Activated naive CD8-positive, alpha-beta T cell treated with anti-CD3 and anti-CD28 coated beads, Interleukin-2, amount 50 U/mL, for 16 hours (primary cell): ENCODE measurements at places on chromosomes 4 and X.

DNA sequence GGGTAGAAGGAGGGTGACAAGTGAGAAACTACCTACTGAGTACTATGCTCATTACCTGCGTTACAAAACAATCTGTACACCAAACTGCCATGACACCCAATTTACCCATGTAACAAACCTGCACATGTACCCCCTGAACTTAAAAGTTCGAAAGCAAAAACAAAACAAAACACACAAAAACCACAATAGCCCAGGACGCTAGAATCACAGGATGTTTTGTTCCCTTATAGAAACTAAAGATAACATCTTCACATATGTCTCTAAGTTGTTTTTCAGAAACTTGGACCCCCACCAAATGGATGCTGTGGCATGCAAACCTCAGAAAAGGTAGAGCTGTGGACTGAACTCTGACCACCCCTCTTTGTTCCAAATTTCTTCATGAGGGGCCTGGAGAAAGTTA is 25.2 kb upstream of the PNMA5 start:
- no peak for DNase-seq

DNA sequence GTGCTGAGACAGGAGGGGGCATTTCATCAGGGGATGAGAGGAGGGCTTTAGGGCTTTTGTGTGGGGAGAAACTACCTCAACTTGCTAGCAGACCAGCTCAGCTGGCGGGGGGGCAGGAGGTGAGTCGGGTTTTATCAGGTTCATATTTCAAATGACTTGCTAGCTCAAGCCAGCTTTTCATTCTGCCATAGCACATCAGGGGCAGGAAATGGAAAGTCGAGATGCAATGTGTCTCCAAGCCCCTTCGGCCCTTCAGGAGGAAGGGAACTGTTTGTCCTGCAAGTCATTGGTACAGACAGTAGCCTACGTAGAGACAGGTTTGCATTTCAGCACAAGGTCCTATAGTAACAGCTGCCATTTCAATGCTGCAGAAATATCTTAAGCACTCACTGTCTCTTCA is 194.1 kb downstream of the PTTG2 start:
- DNase-seq = no peak

DNA sequence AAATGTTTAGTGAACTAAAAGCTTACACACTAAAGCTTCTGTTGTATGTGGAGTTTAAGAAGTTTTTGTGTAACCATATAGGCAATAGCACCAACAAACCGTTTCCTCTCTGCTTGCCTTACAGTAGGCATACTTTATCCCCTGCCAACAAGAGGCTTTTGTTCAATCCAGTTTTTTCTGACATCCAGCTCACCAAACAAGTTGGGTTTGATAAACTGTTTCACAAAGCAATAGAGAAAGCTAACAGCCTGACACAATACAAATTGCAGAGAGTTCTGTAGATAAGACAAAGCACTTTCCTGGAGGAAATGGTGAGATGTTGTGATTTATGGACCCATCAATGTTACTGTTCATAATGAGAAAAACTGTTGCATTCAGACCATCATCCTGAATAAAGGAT is 53.8 kb downstream of the PACRGL start:
- DNase-seq = no peak

DNA sequence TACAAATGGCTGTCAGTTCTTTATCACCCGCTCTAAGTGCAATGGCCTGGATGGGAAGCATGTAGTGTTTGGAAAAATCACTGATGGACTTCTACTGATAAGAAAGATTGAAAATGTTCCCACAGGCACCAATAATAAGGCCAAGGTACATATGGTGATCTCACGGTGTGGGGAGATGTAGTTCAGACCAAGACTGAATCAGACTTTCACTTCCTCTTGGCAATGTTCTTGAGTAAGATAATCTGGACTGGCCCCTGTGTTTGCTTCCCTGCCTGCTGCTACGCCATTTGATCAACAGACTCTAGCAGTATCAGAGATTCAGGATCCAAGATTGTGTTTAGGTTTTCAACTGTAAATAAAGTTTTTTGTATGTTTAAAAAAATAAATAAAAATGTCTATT is 682.2 kb upstream of the AMOT start:
- DNase-seq = no peak

DNA sequence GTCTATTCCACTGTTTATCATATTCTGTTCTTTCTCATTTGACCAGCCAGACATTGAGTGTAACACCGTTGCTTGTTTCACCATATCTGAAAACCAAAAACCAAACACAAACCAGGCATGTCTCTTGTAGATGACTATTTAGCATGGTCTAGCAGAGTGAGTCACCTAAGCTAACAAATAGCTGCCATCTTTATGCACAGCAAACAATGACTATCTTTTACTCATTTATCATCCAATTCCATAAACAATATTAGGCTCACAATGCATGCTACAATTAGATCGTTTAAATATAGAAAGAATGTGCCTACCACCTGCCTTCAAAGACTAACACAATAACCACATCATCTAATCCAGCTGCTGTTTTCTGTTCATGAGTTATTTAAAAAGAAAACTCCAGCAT is 495.4 kb downstream of the PCDH19 start:
- no peak for DNase-seq

- DNase-seq = no peak
Measured at GRCh38 chr4:153095448-153096204, 108.6 kb upstream of the TRIM2 start.

DNA sequence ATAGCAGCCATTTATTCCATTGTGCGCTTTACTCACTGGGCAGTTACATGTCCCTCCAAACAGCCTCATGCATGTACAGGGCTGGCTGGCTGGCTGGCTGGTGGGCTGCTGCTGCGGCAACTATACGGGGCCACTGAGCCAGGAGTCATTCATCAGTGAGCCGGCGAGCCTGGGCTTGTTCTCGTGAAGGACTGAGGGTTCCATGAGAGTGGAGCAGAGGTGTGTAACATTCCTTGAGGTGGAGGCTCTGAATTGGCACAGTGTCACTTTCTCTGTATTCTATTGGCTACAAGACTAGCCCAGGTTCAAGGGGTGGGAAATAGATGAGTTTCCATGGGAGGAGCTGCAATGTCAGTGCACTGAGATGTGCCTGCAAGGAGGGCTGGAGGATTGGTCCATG is 89.1 kb downstream of the ARHGAP10 start:
- DNase-seq = no peak

- DNase-seq = no peak
Measured at GRCh38 chr4:145154573-145154972, 25.8 kb downstream of the OTUD4 start.

DNA sequence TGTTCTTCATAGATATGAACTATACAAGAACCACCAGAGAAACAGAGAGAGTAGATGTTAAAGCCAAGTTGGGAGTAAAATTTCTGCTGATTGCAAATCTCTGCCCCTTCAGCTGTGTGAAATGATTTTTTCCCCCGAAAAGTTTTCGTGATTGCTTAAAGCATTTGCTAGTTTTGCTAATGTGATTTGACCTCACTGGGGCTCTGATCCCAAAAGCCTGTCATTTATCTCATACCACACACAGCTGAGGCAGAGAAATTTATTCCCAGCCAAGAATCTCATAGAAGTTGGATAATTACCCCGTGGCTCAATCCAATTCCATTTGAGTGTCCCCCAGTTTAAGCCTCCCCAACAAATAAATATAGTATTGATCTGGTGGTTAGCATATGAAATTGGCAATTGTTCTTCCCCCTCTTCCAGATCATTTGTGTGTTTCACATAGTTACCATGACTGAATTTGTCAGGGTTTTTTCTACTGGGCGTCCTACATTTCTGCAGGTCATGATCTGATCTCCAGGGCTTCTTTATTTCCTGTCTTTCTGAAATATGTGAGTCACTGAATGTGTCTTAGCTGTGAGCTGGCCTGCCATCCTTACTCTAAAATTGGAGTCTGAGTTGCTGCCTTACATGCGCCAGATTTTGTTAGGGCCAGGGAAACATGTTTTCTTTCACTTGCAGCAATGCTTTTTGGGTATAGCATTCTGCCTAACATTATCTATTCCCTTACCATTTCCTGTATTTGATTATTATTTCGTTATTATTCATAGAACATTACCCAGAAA is 167.5 kb upstream of the FRMPD4 start:
- no peak for DNase-seq

- DNase-seq = no peak
Measured at GRCh38 chrX:95678679-95679078, 1006.0 kb upstream of the DIAPH2 start.

DNA sequence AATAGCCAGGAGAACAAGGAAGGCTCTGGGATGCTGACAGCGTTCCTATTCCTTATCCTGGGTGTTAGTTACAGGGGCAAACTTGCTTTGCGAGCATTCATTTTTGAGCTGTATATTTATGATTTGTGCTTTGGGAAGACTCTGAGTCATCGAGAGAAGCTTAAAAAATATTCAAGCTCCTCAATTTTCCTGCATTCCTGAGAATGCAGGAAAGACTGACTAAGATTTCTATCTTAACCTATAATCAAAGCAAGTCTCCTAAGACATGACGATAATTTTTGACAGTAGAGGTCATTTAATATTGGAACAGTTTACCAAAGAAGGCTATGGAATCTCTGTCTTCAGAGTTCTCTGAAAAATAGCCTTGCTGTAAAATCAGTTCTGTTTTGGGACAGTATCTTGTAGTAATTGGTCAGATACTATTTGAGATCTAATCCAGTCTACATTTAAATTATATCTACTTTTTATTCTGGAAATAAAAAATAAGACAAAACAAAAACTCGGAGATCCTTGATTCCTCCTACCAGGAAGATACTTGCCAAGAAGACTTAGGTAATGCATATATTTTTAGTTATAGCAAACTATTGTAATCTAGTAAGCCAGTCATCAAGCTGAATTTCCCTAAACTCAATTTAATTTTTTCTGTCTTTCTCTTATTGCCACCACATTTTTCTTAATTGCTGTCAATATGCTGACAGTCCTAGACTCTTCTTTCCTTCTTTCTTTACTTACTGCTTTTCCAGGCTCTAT is 31.7 kb downstream of the BBS12 start:
- no peak for DNase-seq

DNA sequence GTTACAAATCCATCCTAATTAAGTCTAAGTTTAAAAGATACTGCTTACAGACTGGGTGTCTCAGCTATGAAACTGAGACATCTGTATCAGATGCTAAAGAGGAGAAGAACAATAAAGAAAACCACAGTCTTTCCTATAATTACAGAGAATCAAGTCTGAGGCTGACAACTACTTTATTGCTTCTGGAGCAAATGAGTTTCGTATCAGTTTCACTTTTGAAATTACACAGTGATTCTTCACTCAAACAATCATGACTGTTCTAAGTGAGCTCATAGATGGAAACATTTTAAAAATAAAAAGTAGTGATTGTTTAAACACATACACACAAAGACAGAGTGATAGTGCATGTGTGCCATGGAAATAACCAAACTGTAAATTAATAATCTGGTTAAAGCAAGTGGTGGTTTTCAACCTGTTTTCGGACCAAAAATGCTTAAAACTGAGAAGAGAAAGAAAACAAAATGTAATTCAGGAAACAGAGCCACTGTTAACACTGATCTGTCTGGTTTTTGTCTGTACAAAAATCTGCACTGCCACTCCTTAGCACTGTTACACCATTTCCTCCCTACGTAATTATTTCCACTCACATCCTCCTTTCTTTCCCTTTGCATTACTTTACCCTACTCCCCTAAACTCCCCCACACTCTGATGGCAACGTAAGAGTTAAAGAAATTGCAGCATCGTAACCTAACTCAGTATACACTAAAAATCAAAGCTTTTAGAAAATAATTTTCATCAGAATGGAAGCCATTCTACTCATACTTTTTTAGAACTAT is 12.5 kb downstream of the RFC1 start:
- no peak for DNase-seq

DNA sequence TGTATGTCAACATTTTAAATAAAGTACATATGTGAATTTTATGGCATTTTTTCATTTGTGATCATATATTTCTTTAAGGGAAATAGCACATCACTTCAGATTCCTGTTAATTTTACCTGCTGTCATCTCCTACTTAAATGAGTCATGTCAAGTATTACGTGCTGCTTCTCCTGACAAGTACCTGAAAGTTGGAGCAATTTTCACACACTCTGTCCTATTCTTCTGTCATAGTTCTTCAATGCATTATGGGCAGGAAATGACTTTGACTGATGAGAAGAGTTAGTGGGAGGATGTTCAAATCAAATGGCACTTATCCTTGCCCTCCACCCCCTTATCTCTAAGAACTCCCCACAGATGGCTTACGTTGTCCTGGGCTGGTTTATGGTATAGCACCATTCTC is 64.2 kb upstream of the SYTL5 start:
- no peak for DNase-seq

DNA sequence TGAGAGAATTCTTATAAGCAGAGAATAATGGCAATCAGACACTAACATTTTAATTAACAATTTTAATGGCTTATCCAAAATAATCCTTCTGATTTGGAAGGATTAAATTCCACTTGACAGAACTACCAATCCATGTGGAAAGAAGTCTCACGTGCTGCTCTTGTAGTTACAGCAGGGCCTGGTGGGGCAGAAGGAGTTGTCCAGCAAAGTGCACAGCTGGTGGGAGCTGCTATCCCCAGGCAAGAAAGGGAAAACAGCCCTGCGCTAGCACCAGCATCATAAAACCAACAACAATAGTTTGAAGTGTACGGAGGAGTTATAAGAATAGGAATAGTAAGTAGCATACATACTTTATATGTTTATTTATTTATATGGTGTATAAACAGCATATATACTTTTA is 127.4 kb upstream of the TRIM2 start:
- DNase-seq = no peak

GRCh38 chr4:188971125-188971524 is 831.9 kb downstream of the TRIML1 start:
- DNase-seq = no peak

- peak; percentile 65 for DNase-seq
Measured at GRCh38 chrX:119693040-119693995, at the start of gene SEPTIN6. Gene SEPTIN6, minus strand, starts transcription at chrX:119693168. Its CDS starts 63 bp downstream, at chrX:119693105.

- DNase-seq = no peak
Measured at GRCh38 chr4:82621251-82621650, 59.5 kb upstream of the TMEM150C start.

DNA sequence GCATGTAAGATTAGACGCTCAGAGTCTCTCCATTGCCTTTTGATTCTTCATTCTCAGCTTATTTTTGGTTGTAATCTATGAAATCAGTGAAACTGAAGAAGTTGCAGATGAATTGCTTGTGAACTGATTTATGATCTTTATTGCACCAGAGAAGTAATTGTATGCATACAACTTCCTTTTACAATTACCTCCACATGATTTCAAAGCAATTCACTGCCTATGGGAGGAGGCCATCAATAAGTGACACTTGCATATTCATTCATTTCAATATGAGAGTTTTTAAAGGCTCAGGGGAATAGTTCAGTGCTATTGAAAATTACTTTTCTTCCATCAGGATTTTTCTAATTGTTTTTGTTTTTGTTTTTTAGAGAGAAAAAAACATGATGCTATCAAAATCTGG is 222.3 kb downstream of the NKX6-1 start:
- no peak for DNase-seq
